ENCODE measurements at places on chromosomes 2 and 18.

DNA sequence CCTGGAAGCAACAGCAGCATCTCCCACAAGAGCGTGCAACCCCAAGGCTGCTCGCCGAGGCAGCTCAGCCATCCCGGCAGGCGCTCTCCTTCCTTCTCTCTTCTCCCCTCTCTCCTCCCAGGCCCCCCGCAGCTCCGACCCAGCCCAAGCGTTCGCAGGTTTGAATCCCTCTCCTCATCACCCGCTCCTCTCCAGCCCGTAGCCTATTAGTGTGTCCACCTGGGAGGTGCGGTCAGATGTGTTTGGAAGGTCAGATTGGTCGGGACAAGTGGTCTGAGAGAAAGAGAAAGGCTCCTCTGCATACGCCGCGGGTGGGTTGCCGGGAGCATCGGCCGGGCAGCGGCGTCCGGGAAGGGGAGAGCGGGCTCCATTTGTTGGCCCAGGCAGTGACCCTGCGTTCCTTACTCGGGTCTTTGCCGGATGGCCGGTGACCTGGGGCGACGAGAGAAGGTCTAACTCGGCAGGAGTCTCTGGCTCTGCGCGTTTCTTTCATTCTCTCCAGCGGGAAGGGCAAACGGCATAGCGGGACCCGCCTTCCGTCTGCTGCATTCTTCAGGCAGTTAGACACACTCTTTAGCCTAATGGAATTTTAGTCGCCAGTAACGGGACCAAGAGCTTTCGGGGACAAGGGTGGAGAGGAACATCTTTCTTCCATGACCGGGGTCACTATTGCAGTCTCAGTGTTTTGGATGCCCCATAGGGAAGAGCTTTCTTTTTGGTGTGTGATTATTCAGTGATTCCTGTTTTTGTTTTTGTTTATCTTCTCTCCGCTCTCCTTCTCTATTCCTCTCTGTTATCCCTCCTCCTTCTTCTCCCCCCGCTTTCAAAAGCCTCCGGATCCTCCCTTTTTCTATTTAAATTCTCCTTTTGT, 1.1 kb upstream of the TMEFF2 start:
- peak; percentile 5 for DNase-seq

DNA sequence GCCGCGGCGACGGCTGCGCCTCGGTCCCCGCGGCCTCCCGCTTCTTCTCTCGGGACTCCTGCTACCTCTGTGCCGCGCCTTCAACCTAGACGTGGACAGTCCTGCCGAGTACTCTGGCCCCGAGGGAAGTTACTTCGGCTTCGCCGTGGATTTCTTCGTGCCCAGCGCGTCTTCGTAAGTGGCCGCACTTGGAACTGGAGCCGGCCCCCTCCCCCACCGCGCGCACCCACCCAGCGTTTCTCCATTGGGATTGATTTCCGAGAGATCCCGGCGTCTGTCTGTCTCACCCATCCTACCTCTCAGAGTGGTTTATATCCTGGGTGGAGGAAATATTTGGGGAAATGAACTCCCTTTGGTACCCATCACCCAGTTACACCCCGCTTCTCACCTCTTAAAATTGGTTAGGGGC, 498 bp downstream of the ITGAV start:
- peak; percentile 62 for DNase-seq

DNA sequence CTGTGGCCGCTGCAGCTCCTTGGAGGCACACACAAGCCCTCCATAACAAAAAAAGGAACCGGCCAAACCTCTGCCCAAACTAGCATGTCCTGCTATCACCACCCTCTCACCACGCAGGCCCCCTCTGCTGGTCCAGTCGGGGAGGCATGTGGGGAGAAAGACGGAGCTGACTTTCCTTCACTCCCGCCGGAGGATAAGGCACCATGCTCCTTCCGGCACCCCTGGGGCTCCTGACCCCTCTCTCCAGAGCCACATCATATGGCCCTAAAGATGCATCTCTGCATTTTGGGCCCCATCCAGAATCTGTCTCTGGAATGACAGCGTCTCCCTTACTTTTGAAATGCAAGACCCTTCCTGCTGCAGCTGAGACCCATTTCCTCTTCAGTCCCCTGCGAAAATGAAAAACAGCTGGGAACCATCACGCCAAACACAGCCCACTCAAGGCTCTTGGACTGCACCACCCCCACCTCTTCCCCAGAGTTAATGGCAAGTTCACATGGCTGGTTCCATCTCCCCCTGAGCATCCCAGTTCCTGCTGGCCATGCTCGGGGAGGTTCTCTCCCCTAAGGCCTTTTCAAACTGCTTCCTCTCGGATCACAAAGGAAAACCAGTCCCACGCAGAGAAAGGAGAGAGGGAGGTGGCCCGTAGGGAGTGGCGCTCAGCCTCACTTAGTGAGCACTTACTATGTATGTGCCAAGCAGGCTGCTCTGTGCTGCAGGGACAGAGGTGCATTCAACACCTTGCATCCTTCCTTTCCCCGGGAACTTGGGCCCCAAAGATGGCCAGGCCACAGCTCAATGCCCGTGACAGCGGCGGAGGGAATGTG, 35.2 kb upstream of the MLPH start:
- DNase-seq: no peak

DNA sequence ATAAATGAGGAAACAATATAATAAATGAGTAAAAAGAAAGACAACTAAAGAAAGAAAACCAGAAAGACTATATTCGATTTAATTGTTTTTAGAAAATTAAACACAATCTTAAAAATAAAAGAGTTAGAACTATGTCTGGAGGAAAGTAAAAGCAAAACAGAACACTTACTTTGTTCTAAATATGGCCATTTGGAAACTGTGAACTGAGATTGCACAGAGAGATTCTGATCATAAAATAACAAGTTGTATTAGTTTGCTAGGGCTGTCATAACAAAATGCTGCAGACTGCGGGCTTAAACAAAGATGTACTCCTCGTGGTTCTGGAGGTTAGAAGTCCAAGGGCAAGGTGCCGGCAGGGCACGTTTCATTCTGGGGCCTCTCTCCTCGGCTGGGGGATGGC, 128.1 kb upstream of the AQP4 start:
- DNase-seq: no peak

DNA sequence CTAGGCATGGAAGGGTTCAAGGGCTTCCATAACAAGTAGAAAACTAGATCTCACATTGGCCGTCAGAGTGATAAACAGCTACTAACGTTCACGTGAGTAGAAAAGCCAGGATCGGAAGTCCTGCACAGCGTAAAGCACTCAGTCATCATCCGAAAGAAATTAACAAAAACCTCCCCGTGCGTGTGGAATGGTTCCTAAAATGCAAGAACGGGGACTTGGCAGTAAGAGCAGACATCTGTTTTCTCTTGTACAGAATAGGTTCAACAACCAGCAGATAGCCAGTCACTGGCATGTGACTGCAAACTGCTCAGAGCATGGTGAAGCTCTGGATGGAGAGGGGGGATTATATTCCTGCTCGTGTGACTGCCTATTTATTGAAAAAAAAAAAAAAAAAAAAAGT, 106.9 kb upstream of the ITGB6 start:
- DNase-seq: no peak

DNA sequence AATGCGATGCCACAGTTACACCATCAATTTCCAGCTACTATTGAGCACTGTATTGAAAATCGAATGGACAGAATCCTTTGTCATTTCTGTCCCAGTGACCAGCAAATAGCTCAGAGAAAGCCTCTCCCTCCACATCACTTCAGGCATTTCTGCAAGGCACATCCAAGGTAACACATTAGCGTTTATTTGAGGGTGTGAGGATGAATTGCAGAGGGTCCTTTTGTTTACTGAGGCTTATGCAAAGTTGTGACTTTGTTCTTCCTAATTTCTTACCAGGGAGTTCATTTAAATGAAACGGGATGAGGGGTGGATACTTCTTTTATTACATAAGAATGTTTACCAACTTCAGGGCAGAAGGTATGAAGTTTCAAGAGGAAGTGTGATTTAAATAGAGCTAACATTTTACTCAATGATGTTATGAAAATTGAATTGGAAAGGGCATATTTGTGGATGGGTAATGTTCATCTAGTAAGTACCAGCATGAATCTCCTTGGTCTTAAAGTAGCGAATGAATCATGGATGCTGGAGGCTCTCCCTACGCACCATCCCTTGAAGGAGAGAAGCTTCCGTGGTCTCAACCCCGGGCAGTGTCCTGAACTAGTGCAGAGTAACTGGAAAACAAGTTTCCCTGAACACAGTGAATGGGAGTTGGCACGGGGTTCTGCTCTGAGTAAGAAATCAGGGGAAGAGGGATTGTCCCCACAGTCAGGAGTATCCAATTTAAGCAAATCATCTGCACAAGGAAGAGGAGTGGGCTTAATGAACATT, 756.5 kb downstream of the GALR1 start:
- no peak for DNase-seq

GRCh38 chr2:150517951-150518680, 30.6 kb upstream of the RND3 start:
- no peak for DNase-seq

- no peak for DNase-seq
Measured at GRCh38 chr2:6341588-6342129, 524.0 kb downstream of the CMPK2 start.

DNA sequence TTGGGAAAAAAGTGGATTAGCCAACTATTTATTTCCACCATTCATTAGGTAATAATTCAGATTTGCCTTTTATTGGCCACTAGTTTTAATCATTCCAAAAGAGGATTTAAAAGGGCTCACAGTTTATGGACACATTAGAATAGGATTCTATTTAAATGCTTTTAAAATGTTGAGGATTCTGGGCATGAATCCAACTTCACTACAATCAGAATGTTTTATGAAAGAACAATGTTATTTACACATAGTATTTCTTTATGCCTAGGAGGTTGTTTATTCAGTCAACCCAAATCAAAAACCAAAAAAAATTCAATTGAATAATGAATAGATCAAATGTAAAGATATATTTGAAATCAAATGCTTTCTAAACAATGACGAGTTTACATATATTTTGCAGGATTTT, 232.2 kb downstream of the GULP1 start:
- no peak for DNase-seq

GRCh38 chr2:112156152-112156986, 18.2 kb downstream of the FBLN7 start:
- peak; percentile 36 for DNase-seq

GRCh38 chr2:47354013-47354847, 48.7 kb upstream of the MSH2 start:
- DNase-seq: peak; percentile 89

- peak; percentile 80 for DNase-seq
Measured at GRCh38 chr18:59697236-59697932, at the start of gene CCBE1. Gene CCBE1, minus strand, starts transcription at chr18:59697423.

GRCh38 chr2:31052284-31052683, 86.0 kb downstream of the GALNT14 start:
- no peak for DNase-seq

DNA sequence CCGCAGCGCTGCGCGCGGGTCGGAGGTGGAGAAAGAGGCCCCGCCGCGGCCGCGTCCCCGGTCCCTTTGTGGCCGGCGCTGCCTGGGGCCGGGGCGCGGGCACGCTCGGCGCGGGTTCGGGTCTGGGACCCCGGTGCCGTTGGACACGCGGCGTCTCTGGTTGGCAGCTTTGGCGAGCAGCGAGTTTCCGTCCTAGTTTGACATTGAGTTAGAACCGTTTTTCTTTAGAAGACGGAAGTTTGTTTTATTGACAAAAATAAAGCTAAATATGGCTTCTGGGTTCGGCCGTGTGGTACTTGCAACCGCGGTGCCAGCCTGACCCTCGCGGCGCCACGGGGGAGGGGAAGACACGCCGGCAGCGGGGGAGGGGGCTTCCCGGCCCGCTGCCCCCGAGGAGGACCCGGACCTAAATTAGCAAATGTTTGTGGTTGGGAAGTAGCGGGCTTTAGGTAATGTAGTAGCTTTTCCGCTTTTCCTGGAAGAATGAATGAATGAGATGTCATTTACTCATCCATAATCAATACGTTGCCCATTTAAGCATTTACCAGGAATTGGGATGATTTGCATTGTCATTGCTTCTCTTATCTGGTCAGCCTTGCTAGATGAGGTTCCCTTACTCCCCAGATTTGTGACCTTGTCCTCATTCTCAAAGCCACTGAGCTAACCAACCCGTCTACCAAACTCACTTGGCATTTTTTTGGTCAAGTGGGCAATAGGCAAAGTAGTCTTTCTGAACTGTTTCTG, 530 bp downstream of the GALNT1 start:
- peak; percentile 17 for DNase-seq

GRCh38 chr2:195318440-195319111, 338.4 kb upstream of the SLC39A10 start:
- peak; percentile 27 for DNase-seq

DNA sequence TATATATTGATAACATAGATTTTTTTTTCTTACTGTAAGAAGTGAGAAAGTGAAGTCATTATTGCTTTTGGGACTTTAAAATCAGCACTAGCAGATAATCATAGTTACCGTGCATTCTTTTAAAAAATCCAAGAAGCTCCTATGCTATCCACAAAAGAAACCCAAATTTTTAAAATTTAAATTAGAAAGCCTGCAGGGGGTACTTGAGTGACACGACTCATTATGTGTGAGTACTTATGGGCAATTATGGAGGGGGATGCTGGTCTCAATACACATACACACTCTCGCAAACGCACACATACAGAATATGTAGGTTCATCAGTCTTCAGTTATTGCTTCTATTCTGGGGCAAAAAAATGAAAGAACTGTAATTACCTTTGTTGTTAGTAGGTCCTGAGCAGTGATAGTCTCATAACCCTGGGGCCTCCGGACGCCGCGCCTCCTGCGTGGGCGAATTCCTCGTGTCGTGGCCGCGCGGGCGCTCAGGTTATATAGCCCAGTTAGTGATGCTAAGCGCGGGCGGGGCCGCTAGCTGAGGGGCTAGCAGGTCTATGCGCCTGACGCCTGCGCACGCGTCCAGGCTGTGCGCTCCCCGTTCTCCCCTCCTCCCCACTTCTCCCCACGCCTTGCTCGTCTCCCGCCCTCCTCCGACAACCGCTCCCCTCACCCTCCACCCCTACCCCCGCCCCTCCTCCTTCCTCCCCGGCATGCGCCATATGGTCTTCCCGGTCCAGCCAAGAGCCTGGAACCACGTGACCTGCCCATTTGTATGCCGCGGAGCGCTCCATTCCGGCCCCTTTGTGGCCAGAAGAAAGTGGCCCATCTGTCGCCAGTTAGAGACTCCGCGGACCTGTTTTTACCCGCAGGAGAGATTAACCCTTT, at the start of gene NEUROD1:
Gene NEUROD1 (minus strand): TSS at position 463 of the 882 bp plus-strand sequence. CDS start 1,657 bp downstream, outside the sequence.
- DNase-seq: no peak

DNA sequence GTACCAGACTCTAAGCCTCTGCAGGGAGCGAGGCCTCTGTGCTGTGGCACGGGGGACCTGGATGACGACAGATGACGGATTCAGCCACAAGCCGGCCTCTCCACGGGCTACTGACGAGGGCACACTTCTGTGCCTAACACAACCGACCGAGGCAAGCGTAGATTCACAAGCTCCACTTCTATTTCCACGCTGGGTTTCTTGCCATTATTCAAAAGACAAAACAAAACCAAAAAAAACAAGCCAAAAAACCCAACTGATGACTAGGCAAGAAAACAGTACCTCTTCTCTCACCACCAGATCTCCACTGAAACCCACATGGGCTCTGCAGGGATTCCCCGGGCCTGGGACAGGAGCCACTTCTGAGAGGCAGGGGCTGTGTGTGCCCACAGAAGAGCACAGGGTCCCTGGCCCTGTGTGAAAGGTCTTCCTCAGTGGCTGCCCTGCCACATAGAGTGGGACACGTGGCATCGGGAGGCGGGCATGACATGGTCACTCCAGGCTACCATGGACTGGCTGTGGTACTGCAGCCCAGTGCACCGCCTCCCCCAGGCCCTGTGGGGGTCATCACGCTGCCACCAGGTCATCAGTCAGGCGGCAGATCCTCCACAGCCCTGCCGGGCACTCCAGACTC, 254.7 kb downstream of the HDAC4 start:
- DNase-seq: no peak
